Mesendoderm (in vitro differentiated cells): ENCODE measurements at places on chromosomes 2 and 18.

DNA sequence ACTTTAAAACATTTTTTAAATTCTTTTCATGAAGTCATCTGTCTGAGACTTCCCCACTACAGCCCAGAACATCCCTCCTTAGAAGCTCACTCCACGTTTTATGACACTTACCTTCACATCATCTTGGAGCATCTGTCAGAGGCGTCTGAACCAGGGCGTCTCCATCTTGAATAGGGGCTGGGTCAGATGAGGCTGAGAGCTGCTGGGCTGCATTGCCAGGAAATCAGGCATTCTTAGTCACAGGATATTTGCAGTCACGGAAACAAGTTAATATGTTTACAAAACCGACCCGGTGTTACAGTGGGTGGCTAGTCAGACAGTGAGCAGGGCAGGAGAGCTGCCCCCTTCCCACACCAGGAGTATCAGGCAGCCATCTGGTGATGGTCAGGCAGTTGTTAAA, 456.5 kb downstream of the FBXO15 start:
- DNase-seq: peak; percentile 7

DNA sequence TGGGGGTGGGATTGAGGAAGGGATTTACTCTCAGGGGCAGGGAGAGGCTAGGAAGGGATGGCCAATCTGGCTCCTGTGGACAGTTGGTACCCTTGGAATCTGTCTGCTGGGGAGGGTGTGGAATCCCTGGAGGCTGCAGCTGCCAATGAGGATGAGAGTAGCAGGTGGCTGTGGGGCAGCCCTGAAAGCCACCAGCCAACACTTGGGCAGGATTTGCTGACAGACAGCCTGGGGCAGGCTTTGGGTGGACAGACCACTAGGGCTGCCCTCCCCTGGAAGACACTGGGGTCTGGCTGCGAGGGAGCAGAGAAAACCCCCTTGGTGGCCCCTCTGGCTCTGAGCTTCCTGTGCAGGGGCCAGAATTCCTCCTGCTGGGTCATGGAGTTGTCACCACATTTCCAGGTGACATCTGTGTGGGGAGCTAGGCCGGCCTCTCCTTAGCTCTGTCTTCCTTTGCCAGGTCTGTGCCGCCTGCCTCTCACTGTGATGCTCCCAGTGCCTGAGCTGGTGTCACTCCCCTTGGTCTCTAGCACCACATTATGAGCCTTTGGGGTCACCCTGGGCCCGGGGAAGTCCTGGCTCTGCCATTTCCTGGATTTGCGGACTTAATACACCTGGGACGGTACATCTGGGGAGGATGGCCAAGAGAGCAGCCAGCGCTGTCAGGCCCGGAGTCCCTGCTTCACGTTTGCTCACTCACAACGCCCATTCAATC, 13.4 kb upstream of the ARHGEF4 start:
- DNase-seq: no peak

- DNase-seq: peak; percentile 75
These were observed 468 bp upstream of the SATB2 start for GRCh38 chr2:199458009-199458805.

- DNase-seq: peak; percentile 3
These were observed 55.0 kb downstream of the COL6A3 start for GRCh38 chr2:237358721-237359517.

DNA sequence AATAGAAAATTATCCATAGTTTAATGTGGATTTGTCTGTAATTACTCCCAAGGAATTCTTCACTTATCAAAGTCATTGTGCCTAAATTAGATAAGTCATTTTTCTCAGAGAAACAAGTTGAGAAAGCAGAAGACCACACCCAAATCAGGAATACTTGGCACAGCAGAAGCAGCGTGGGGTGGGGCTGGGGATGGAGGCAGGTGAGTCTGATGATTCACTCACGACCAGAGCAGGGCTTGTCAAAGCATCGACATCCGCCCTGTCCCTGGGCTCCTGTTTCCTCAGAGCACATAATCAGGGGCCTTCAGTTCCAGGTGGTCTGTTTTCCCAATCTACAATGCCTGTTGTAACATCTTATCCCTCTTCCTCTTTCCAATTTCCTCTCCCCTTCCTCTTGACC, 31.5 kb upstream of the COLEC12 start:
- DNase-seq: no peak

DNA sequence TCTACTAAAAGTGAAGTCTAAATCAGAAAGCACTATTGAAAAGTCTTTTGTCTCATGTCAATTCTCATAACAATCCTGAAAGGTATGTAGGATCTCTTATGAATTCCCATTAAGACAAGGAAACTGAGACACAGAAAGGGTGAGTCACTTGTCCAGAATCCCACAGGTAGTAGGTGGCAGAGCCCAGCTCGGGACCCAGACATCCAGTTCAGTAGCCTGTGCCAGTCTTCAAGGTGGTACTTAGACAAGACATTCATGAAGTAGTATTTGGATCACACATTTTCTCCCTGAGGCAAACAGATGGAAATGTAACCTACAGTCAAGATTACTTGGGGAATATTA, 14.8 kb upstream of the PARD3B start:
- no peak for DNase-seq

DNA sequence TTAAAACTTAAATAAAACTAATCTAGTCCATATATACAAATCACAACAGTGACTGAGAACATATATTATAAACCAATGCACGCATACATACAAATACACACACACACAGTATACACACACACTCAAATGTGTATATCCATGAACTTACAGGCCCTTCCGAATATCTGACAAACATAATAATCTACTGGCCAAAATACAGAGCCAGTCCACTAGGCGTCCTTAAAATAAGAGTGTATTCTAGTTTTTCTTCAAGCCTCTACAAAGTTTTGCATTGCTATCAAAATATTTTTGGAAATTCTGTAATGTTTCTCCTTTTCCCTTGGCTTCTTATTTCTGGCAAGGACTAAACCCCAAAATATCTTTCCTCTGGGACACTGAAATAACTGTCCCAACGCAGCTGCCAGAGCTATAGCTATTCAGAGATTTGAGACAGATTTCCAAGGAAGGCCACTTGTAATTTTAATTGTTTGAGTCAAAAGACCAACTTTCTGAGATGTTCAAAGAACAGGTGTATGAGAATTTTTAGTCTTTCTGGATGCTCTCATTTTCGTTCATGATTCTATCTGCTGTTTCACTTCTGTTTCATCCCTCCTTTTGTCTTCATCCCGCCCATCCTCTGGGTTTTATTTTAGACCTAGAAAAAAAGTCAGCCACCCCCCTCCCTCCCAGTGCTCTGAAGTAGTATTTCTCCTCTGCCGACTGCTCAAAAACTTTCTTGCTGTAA, 24.1 kb upstream of the SP3 start:
- no peak for DNase-seq

DNA sequence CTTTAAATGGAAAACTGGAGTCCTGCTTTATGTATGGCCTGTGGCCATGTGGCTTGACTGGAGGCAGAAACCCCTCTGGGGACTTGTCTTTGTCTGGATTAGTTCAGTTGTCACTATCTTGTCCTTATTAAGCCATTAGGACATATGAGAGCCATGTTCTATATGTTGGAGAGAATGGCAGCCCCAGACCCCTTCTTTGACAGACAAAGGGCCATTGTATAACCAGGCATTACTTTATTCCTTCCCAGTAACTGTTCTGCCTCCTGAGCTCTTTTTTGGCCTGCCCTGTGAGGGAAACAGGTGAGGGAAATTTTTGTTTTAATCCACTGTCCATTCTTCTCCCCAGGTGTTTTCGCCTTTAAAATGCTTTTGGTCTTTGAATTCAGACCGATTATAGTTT, 43.3 kb downstream of the FSHR start:
- no peak for DNase-seq

DNA sequence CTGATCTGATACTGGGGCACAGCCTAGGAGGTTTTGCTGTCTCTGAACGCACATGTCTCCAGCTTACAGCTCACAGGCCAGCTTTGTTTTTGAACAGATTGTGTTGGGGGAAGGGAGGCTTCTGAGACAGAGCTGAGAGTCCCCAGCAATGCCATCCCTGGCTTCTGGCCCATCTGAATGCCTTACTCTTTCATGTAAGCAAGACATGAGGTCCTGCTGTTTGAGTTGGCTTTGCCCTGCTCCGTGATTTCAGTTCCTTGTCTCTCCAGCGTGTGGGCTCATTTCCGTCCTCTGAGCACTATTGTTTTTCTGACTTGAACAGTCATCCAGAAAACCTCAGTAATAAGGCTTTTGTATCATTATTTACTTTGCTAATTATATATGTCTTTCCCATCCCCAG, 194.9 kb upstream of the TNP1 start:
- no peak for DNase-seq

GRCh38 chr2:168138374-168138773, 109.0 kb downstream of the STK39 start:
- no peak for DNase-seq

DNA sequence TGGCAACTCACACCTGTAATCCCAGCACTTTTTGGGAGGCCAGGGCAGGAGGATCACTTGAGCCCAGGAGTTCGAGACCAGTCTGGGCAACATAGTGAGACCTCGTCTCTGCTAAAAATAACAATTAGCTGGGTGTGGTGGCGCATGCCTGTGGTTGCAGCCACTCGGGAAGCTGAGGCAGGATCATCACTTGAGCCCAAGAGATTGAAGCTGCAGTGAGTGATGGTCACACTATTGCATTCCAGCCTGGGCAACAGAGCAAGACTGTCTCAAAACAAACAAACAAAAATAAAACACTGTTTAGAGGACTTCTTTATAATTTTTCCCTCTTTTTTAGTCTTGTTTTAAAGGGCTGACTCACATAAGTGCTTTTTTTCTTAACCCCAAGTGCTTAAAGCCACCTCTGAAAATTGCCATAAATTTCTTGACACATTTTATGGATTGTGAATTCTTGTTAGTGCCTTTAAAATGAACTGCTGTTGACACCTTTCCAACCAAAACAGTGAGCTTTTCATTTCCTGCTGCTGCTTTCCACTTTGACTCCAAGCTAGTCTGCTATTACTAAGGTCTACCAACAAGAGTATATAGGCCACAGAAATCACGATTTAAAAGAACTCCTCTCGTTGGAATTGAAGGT, 41.7 kb downstream of the CYP20A1 start:
- DNase-seq: no peak

GRCh38 chr2:107062599-107063220, 176.7 kb upstream of the ST6GAL2 start:
- no peak for DNase-seq

DNA sequence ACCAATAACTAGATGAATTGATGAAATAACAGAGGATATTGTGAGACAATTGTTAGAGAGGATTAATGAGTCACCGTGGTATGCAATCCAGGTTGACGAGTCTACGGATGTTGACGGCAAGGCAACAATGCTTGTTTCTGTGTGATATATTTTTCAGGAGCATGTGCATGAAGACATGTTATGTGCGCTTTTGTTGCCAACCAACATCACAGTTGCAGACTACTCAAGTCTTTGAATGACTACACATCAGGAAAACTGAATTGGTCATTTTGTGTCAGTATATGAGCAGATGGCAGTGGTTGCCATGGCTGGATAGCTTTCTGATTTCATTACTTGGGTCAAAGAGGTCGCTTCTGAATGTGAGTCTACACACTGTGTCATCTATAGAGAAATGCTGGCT, 96.8 kb upstream of the CRACDL start:
- DNase-seq: peak; percentile 1

DNA sequence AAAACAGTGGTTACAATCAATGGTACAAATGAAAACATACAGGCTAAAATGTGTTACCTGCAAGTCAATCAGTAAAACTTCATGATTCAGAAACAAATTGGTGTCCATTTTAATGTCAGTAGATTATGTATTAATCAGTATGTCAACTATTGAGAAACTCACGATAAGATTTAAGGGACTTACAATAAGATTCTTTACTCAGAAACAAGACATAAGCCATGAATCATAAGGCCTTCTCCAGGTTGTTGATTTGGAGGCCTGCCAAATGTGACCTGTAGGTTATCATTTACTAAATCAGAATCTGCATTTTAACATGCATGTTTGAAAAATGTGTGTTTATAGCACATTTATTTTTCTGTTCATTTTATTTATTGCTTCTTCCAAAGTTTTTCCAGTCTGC, 623.1 kb downstream of the CCDC85A start:
- no peak for DNase-seq

DNA sequence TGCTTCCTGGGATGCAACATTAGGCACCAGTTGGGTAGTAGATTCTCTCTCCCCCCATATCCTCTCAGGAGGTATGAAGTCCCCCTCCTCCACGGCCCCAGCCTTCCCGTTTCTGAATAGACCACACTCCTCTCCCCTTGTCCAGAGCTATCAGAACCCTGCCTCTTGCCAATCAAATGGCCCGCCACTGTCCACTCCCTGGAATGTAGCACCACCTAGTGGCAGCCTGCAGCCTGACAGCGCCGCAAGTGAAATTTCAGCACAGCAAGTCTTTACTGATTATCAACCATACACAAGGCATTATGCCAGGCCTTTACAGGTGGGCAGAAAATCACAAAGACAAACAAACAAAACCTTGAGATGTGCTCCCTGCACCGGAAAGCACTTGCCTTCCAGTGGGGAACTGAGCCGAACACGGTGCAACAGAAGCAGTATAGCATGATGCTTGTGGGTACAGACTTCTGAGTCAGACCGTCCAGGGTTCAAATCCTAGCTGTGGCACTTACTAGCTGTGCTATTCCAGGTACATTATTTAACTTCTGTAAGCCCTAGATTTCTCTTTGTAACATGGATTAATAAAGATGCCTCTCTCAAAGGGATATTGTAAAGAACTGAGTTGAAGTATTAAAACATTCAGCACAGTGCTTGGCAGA, 174.0 kb downstream of the SMAD2 start:
- peak; percentile 70 for DNase-seq

DNA sequence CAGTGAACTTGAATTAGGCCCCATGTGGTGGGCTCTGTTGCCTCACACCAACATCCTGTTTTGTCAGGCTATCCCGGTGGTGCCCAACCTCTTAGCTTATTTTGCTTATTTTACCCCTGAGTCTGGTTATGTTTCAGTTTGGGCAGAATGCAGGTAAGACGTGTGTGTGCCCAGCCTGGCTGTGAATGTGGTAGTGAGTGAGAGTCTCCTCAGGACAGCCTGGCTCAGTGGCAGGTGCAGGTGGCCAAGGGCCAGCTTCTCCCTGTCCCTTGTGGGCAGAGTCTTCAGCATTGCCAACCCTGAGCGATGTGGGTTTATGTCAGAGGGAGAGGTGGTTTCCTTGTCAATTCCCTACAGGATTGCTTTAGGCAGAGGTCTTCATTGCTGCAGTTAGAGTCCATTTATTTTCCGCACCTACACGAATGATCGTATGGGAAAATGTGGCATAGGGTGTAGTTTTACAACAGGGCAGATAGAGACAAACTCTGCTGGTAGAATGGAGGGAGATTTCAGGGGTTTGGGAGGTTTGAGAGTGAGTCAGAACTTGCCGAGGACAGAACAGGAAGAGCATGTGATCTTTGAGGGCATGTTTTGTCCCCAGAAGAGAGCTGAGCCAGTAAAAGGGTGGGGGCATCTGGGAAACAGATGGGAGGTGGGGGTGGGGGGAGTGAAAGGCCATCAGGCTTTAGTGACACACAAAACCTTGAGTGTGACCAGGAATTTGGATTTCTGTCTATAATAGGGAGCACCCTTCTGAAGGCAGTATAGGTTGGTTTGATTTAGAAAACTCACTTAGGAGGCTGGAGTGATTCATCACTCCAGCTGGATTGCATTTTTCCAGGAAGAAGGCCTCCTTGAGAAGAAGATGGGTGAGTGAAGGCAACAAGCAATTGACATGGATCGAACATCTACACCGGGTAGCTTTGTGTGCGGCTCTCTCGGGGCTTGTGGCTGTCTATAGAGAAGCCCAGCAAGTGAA, 156.2 kb upstream of the CELF4 start:
- no peak for DNase-seq
